ENCODE measurements at places on chromosomes 11 and 22.

DNA sequence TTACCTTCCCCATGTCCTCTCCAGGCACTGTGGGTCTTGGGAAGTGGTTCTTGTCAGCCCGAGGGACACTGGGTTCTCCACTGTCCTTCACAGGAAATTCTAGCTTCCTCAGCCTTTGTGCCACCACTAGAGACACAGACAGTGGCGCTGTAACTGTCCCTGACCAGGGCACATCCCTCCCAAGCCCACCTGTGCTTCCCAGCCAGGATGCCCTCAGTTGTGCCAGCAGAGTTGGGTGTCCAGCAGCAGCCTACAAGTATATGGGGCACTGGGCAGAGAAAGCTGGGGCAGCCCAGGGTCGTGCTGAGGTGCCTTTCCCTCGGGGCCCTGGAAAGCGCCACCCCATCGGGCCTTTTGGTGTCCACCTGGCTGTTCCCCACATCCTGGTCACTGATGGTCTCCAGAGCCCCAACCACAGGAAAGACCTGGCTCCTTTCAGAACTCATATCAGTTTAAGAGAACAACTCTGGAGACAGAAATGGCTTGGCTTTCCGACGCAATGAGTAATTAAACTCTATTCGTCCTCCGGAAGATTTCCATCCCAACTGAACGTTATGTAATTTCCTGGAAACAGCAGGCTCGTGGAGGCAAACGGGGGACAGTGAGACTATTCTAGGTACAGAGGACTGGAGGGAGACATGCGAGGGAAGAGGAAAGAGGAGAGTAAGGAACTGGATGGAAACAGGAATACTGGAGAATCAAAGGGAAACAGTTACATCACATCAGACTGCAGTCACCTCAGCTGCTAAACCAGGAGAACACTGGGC is 28.6 kb downstream of the PPP2R1B start:
- no peak for DNase-seq

GRCh38 chr11:2217211-2218030 is 45.8 kb upstream of the TH start:
- DNase-seq: no peak

- DNase-seq: no peak
Measured at GRCh38 chr11:3134218-3134621, 30.9 kb downstream of the OSBPL5 start.

GRCh38 chr11:84906995-84907394 is 720.1 kb downstream of the DLG2 start:
- DNase-seq: no peak

DNA sequence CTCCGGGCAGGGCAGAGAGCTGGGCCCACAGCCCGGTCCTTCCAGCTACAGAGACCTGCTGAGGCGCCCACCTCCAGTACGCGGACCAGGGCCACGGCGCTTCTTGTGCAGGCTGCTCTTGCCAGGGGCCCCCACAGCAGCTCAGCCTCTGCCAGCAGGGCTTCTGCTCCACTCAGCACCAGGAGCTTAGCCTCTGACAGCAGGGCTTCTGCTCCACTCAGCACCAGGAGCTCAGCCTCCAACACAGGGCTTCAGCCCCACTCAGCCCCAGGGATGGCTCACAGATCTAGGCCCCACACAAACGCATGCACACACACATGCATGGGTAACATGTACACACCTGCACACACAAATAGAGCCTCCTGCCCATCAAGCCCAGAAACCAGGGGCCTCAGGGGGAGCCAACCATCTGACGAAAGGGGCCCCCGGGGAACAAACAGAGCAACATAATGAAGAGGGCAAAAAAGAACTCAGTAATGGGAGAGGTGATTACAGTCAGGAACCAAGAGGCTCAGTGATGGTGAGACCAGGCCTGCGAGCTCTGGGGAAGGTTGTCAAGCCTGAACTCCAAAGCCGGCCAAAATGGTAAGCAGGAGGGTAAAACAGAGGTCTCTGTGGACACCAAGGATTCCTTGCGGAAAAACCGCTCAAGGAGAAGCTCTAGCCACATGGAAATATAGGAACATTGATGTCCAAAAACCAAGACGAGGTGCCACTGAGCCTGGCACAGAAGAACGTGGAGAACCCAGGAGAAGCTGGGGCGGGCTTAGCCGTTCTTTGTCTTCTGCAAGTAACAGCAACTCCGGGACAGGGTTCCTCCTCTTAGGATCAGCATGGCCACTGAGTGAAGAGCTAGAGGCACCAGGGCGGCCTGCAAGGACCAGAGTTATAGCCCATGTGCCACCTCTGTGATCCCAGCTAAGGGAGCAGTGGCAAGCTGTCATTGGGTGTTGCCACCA is 46.5 kb downstream of the GNB1L start:
- no peak for DNase-seq

DNA sequence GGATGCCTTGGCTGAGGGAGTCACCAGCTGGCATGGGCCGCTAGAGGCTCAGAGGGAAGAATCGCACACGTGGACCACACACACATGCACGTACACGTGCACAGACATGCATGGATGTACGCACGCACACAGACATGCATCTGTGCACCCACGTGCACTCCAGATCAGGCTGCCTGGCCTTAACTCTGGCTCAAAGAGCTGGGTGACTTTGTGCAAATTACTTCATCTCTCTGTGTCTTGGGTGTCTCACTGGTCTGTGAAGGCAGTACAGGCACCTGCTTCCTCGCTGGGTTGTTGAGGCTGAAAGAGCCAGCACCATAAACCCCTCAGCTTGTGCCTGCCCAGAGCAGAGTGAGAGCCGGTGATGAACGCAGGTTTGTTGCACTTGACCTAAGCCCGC is 28.7 kb downstream of the TMPRSS6 start:
- DNase-seq: no peak

GRCh38 chr11:96339706-96340554 is 3.1 kb downstream of the MAML2 start:
- no peak for DNase-seq

GRCh38 chr11:94545264-94546161 is 1.8 kb downstream of the FUT4 start:
- no peak for DNase-seq

GRCh38 chr11:66126808-66127555 is 56.9 kb downstream of the PACS1 start:
- peak; percentile 41 for DNase-seq

DNA sequence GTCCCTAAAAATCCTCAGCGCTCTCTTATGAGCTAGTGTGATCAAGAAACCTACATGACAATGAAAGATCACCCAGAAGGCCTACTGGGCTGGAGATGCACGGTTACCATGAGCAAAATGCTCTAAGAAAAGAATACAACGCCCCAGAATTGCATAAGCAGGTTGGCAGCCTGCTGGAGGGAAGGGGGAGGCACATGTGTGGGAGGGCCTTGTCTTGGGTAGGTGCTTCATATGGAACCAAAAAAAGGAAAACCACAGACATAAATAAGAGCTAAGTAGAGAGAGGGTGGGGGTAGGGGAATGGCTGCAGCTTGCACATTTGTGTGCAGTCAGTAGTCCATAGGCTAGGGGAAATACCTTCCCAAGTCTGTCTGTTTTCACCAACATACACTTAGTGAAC is 2.8 kb downstream of the SIAE start:
- DNase-seq: no peak

DNA sequence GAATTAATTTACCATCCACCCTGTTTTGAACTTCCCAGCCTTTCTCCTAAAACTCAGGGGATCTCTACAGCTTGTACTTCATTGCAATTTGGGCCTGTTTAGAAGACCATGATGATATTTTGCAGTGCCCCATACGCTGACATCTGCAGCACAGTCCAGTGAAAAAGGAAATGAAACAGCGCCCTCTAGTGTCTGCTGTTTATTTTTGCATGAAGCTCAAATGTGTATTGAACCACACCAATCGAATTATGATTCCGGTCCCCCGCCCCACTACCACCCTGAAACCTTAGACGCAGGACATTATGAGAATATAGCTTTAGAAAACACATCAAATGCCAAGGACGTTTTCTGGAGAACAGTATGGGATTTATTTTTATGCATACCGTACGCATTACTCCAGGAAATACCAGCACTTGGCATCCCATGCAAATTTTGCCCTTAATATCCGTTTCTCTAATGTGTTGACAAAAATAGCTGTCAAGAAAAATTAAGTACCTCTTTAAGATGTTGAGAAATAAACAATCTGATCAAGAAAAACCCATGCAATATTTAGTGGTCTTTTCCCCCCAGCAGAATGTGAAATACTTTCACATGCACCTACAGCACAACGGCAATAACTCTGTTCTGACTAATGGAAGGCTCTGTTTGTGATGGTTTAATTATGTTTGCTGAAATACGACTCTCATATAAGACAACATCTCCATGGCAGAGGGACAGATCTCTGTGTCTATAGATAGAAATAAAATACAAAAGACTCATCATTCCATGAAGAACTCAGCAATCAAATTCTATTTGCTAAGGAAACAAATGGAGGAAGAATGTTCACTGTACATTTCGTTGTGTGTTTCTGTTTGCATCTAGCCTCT is 93.9 kb downstream of the TECTA start:
- DNase-seq: peak; percentile 19

DNA sequence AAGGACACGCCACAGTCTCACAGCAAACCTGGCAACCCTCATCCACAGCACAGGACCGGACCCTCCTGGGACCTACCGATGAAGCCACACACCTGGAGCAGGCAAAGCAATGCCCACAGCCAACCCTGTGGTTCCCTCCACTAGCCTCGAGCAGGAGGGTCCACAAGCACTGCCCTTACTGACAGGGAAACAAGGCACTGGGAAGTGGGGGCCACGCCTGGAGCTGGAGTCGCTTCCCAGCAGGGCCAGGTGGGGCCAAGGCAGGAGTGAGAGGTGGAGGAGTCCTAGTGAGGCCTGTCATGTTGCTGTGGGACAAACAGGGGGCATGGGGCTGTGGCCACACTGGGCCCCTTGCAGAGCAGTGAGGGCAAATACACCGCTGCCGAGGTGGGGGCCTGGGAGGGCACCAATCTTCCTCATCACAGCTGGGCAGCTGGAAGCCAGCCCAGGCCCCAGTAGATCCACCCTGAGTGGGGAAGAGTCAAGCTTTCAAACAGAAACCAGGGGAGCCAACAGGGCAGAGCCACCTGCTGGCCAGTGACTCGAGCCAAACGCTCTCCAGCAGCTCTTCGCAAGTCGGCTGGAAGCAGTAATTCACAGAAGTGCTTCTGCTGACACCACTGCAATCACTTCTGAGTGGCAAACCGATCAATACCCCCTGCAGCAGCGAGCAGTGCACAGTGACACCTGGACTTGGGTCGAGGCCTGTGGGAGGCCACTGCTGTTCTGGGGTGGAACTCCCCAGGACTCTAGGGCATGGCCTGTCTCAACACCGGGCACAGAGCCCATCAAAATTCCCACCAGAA is 13.7 kb downstream of the SULT4A1 start:
- DNase-seq: no peak

GRCh38 chr22:50173983-50174355 is 3.4 kb downstream of the PANX2 start:
- no peak for DNase-seq

GRCh38 chr22:44338906-44339305 is 26.2 kb upstream of the SHISAL1 start:
- DNase-seq: no peak

GRCh38 chr11:120881596-120881995 is 142.3 kb upstream of the TBCEL start:
- no peak for DNase-seq

DNA sequence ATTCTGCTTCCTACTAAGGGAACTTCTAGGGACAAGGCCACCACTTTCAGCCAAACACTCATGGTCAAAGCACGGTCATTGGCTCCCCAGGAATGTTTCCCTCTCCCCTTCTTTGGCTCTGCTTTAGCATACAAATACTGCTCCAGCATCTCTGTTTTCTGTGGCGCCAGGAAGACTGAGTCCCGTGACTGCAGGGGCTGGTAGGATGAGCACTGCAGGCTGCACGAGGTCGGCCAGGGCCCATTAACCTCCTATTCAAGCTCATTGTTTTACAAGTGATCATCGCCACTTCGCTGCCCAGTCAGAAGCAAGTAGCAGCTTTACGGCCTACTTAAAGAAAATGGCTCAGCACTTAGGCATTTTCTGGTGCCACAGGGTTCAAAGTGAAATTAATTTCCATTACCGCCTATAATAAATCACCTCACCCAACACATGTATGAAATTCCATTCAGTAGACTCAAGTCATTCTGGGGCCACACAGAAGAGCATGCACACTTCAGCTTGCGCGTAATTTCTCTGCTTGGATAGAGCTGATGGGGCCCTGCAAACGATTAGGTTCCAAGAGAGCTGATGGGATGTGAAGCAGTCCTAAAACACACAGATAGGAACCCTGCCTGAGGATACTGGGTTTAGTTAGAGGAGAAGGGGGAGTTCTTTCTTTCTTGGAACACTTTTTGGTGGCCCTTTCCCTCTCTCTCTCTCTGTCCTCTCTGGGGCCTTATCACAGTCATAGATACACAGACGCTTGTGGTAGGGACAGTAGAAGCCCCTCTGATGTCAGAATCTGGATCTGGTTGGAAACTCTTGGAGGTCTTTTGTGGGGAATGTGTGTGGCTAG is 173.7 kb downstream of the KIF18A start:
- no peak for DNase-seq

- DNase-seq: no peak
Measured at GRCh38 chr11:130636722-130637464, 188.4 kb downstream of the ADAMTS15 start.

GRCh38 chr11:67631411-67631810 is 1.7 kb upstream of the NUDT8 start:
- no peak for DNase-seq
